Right kidney (tissue), 9 donors: ENCODE measurements at places on chromosomes 13 and 19.

- DNase-seq = no peak
Measured at GRCh38 chr13:107993239-107993949, 221.9 kb downstream of the LIG4 start.

- no peak for DNase-seq
Measured at GRCh38 chr13:60572003-60572798, 175.2 kb downstream of the TDRD3 start.

GRCh38 chr19:430701-431100 lies 21.8 kb upstream of the C2CD4C start:
- DNase-seq = no peak

GRCh38 chr13:45696610-45697226 lies 5.4 kb upstream of the CBY2 start:
- DNase-seq = no peak

DNA sequence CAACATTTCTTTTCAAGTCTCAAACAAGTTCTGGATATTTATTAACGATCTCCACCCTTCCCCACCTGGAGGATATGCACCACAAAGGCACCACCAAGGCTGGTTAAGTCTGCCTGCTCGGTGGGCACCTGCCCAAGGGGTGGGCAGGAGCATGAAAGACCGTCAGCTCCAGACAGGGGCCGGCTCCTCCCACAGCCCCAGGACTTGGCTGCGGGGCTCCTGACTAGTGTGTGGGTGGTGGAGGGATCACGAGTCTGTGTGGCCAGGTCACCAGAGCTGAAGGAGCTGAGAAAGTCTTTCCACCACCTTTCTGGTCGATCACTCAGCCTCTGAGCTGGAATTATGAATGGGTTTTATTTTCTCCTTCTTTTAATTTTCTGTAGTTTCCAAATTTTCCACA lies 7.8 kb downstream of the SLC7A1 start:
- no peak for DNase-seq

GRCh38 chr13:96112936-96113335 lies 23.0 kb downstream of the HS6ST3 start:
- DNase-seq = no peak

DNA sequence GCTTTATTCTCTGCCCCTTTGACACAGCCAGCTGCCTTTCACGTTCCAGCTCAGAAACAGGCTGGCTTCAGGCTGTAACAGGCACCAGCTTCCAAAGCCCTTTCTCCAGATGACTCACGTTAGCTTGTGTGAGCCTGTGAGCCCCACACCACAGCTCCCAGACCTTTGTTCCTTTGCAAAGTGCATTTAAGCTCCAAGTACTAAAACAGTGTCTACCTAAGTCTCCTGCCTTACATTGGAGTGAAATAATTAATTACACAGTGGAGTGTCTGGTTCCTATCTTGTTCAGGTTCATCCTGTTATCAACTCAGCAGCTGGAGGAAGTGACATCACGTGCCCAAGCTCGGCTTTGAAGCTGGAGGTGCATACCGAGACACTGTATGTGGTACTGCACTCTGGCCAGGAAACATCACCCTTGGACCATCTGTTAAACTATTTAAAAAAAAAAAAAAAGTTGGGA lies 475.8 kb downstream of the FOXO1 start:
- DNase-seq = peak; percentile 31

GRCh38 chr19:3538965-3539755 lies at the start of gene TEKTIP1:
Gene TEKTIP1, plus strand, starts transcription at chr19:3539174. Its CDS starts 4 bp downstream, at chr19:3539178.
- DNase-seq = no peak

GRCh38 chr13:91368676-91369440 lies 21.4 kb downstream of the MIR17HG start:
- DNase-seq = no peak

DNA sequence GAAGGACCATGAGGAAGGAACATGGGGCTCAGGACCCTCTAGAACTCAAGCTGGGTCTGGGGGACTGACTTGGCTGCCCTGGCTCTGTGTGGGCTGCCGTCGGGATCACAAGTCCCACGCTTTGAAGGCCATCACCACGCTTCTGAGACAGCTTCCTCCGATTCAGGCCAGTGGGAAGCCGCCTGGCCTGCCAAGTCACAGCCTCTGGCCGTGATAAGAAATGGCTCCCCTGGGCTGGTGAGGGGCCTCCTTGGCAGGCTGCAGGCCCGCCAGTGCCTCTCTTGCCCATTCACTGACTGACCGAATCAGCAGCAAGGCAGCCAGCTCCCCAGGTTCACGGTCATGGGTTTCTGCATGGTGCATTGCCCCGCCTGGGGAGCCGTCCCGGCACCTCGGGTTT lies 48.8 kb downstream of the COMP start:
- no peak for DNase-seq

- DNase-seq = no peak
Measured at GRCh38 chr13:79463604-79464003, 17.4 kb upstream of the NDFIP2 start.

GRCh38 chr19:42276284-42276683 lies 7.2 kb downstream of the CIC start:
- DNase-seq = no peak

DNA sequence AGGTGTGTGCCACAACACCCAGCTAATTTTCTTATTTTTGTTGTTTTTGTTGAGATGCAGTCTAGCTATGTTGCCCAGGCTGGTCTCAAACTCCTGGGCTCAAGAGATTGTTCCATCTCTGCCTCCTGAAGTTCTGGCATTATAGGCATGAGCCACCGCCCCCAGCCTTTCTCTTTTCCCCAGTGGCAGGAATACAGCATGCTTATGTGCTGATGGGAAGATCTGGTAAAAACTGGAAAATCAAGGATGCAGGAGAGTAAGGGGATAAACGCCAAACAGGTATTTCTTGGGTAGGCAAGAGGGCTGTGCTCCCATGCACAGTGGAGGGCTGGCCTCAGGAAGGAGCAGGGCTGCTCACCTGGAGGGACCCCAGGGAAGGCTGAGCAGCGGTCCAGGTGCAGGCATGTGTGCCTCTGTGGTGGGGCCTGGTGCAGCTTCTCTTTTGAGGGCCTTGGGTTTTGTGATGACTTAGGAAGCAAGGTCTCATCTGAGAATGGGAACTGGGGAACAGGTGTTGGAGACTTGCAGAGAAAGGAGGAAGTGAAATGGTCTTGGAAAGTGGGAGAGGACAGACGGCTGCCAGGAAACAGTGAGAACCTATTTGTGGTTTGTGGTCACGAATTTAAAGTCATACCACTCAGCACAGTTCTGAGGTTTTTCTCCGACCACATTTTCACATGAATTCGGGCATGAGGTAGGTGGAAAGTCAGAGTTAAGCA lies 106.5 kb downstream of the TEX26 start:
- no peak for DNase-seq

DNA sequence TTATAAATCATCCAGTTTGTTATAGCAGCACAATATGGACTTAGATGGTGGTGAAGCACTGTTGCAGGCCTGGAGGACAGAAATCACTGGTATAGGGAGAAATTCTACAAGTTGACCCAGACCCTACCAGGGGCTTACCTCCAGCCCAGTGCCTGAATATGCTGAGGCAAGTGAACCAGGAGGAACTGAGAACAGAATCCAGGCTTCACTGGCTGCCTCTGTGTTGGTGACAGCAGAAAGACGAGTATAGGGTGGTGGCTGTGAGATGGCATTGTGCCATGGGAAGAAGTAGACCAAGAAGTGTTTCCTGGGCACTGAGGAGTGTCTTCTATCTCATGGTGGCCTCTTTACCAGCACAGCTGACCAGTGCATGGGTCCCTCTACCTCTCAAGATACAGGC lies 15.9 kb upstream of the EID2 start:
- DNase-seq = no peak

DNA sequence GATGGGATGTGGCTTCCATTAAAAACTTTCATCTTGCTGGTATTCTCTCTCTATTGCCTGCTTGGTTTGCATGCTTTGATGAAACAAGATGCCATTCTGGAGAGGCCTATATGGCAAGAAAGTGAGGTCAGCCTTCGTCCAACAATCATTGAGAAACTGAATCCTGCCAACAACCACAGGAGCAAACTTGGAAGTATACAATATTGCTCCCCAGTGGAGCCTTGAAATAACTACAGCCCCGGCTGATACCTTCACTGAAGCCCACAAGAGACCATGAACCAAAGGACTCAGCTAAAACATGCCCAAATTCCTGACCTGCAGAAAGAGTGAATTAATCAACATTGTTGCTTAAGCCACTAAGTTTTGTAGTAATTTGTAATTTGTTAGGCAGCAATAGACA lies 82.5 kb upstream of the FGF14 start:
- DNase-seq = no peak

DNA sequence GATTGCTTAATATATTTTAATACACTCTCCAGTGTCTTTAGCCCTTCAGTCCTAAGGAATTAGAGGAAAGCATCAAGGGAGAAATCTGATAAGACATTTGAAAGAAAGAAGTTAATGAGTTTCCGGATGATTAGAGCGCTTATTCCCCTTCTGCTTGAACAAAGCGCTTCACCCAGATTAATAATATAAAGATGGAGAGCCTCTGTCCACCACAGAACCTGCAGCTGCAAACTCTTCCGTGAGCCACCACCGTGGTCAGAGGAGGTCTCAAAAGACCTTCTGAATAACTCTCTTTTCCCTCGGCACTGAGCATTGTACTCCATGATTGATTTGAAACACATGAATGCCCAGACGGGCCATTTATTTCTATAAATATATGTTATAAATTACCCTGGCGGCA lies 14.2 kb upstream of the TUBGCP3 start:
- no peak for DNase-seq

DNA sequence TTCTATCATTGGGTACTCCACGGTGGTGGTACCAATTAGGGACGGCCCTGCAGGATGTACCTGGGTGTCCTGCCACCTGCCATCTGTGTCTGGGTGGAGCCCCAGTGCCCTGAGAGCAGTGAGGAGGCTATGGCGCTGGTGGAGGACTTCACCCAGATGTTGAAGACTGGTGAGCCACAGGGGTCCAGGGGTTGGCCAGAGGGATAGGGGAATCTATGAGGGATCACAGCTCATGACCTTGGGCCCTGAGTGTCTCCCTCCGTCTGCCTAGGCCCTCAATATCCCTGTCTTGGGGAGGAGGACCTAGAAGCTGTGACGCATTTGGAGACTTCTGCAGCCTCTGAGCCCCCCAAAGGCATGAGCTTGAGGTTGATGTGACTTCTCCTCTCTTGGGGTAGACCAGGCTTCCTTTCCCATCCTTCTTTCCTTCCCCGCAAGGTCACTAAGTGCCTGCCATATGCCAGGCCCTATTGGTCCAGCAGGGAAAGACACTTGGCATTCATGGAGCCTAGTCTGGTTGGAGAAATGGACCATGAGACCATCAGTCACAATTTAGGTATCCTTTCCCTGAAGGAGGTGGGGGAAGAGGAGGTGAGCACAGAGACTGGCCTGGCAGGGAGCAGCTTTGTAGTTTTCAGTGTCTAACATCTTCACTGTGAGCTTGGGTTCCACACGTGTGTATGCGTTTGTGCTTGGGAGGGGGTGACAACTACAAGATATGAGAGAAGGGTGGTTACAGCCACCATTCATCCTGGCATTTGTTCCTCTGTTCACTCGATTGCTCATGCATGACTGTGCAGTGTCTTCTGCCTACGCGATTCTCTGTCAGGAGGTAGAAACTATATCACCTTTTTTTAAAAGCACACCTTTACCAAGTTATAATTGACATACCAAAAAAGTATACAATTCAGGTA lies 5.1 kb upstream of the MZF1 start:
- DNase-seq = no peak

DNA sequence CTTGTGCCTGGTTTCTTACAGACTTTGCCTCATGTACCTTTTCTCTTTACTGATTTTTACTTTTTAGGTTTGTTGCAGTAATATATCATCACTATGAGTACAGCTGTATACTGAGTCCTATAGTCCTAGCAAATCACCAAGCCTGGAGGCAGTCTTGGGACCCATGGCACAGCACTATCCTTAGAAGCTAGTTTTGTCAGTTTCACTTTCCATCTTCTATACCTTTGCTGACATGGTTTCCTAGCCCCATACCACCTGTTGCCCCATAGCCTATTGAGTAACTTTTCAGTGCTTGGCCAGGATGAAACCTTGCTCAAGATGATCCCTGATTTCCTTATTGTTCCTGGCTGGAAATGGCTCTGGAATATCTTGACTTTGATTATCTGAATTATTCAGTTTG lies 826.4 kb downstream of the GPC5 start:
- no peak for DNase-seq

- no peak for DNase-seq
Measured at GRCh38 chr19:13958043-13958442, 5.7 kb downstream of the DCAF15 start.

DNA sequence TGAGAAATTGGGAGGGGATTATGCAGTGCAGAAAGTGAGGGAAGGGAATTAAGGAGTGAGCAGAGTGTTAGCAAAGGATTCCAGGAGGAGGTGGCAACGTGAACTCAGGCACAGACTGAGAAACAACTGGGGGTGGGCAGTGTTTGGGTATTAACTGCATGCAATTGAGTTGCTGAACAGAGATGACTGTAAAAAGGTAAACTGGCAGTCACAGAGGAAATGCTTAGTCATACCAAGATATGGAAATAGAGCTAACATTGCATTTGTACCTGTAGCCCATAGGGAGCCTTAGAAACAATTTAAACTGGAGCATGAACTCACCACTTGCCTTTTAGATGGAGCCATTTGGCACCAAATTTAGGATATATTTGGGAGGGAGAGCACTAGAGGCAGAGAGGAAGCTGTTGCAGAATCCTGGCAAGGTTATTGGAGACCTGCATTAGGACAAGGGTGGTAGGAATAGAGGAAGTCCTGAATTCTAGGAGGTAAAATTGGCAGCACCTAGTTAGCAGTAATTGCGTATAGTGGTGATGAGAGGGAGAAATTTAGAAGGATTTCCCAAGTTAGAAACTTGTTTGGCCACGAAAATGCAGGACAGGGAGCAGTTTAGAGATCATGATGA lies 100.6 kb upstream of the FRY start:
- no peak for DNase-seq

- no peak for DNase-seq
Measured at GRCh38 chr13:83190020-83190419, 692.3 kb downstream of the SLITRK1 start.

GRCh38 chr13:113532156-113532806 lies 41.8 kb upstream of the DCUN1D2 start:
- peak; percentile 13 for DNase-seq

- no peak for DNase-seq
Measured at GRCh38 chr19:34678085-34678412, 571 bp downstream of the ZNF302 start.

DNA sequence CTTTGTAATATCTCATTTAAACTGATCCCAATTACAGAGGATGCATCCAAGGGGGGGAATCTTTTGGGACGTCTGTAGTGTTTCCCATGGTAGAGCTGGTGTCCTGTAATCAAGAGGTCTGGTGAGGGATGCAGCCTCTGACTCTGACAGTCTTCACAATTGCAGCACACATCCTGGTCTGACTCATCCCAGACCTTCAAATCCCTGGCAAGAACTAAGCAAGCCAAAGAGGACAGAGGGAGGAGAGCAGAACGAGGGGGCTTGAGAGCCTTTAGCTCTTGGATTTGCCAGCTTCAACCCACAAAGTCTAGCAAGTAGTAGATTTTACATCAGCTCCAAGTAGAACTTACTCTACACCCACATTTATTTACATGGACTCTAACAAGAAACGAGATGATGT lies 17.3 kb upstream of the FCGBP start:
- no peak for DNase-seq

DNA sequence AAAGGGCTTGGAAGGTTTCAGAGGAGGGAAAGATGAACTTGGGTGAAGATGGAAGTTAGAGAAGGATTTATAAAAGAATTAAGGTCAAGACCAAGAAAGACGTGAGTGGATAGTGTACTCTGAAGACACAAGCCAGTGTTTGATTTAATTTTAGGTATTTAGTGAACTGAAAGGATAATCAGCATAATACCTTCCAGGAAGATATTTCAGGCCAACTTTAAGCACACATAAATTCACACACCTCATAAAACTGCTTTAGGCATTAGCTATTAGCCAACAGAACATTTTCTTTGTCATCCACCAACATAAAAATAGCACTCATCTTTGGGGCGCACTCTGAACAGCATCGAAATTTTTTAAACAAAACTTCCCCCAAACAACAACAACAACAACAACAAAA lies 71.7 kb upstream of the CSNK1A1L start:
- DNase-seq = no peak
